Mesenteric fat pad (tissue), 1 donor: ENCODE measurements at places on chromosomes 5 and 9. TPM values are rescaled to one million over a fixed set of nuclear protein-coding genes. Genes with fewer than 3 reads are reported as not detected.
A peak's percentile ranks its signal among the peaks of the same experiment; 100 is the strongest.

C9orf153 gene
- 0.55 TPM for total RNA-seq

GRCh38 chr9:16335788-16336580 is 534.5 kb downstream of the BNC2 start:
- DNase-seq, result no peak

DNA sequence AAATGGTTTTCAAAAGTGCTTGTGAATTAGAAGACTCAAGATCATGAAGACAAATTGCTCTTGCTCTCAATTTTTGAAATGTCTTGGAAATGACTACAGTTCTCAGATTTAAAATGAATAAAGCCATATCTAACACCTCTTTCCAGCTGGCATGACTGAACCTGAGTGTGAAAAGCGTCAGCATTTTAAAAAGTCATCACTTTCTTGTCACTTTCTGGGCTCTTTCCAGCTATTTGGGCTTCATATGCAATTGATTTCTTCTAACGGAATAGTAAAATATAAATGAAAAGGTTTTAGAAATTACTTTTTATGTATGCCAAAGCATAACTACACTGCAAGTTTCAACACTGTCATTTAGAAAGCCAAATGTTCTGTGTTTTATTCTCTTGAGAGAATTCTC is 2.3 kb downstream of the GPR21 start:
- DNase-seq, result no peak

DNA sequence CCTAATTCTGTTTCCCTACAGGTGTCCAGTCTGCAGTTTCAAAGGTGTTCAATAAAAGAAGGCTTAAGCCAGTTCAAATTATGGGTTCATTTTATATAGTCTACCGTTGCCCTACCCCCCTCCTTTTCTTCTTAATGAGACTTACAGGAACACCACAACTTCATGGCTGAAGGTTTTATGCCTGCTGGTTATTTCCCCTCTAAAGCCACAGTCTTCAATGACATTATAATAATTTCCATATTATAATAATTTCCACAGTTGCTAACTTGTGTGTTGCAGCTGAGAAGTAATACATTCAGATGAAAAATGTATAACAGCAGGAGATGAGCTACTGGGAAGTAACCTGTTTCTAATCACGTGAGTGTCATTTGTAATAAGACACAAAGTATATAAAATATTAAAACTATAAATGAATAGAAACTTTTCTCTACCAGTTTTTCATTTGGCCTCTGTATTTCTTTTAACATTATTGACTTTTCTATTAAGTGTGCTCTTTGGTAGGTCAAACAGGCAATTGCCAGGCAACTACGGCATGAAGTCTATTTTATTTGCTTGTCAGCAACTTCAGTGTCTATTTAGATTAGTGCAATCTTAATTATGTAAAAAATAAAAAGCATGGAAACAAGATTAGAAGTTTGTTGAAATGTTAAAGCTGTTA is 120.5 kb upstream of the HMHB1 start:
- DNase-seq, result no peak

DNA sequence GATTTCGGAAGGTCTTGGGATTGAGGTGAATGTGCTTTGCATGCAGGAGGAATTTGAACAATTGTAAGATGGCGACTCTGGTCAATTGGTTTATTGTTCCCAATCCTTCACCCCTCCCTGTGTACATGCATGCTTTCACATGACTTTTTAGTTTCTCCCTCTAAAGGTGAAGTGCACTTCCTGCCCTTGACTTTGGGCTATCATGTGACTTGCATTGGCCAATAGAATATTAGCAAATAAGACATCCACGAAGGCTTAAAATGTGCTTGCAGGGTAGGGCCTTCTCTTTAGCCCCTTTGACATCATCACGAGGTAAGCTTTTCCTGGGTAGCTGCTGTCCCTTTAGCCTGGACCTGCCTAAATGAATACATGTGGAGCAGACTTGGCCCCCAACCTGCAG is 8.1 kb upstream of the ZBTB43 start:
- peak; percentile 14 for DNase-seq

EIF4EBP3 gene
- 22.5 TPM for total RNA-seq

DNA sequence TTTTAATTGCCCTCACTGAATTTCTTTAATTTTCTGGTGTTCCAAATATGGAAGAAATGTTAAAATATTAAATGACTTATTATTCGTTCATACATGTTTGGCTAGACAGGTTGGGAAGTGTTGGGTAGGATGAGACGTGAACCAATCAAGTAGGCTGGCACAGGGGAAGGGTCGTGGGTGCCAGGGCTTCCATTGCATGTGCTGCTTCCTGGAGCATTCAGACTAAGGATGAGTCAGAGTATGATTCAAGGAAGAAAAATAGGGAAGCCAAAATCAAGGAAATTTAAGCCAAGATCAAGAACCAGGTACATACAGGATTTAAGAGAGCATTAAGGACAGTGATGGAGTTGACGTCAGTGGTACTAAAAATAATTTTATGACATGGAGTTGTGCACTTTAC is 2068.0 kb downstream of the MAT2B start:
- no peak for DNase-seq

- DNase-seq, result no peak
These were observed 17.9 kb downstream of the HSD17B4 start for GRCh38 chr5:119470105-119470763.

GRCh38 chr5:177472460-177473442 is 683 bp downstream of the DBN1 start:
- no peak for DNase-seq

DNA sequence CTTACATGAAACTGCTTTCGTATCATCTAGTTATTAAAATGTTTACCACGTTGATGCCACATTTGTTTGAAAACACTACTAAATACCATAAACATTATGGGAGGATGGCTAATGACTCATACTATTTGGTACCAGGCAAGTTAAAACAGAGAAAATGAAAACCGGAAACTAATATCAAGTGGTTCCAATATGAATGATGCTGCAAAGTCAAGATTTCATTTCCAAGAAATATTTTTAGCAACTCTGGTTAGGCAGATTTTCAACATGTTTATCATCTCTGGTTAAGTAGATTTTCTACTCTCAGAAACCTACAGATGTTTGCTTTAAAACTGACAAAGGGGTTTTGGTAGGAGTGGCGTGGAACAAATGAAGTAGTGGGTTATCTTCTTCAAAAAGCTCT is 4.9 kb upstream of the F2R start:
- no peak for DNase-seq

- DNase-seq, result no peak
These were observed 33.5 kb downstream of the AUH start for GRCh38 chr9:91328186-91328585.

- DNase-seq, result no peak
These were observed 8.8 kb downstream of the CSNK1G3 start for GRCh38 chr5:123520677-123521247.

DNA sequence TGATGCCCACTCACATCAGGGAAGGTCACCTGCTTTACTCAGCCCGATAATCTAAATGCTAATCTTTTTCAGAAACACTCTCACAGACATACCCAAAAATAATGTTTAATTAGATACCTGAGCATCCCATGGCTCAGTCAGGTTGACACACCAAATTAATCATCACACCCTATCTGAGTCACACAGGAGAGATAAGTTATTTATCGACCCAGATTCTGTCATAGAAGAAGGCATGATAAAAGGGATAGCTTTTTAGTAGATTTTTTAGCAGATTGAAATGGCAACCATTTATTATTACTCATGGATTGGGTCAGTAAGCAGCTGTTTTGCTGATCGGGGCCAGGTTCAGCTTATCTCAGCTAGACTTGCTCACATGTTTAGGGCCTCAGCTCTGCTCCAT is 97.8 kb upstream of the TYRP1 start:
- no peak for DNase-seq

DNA sequence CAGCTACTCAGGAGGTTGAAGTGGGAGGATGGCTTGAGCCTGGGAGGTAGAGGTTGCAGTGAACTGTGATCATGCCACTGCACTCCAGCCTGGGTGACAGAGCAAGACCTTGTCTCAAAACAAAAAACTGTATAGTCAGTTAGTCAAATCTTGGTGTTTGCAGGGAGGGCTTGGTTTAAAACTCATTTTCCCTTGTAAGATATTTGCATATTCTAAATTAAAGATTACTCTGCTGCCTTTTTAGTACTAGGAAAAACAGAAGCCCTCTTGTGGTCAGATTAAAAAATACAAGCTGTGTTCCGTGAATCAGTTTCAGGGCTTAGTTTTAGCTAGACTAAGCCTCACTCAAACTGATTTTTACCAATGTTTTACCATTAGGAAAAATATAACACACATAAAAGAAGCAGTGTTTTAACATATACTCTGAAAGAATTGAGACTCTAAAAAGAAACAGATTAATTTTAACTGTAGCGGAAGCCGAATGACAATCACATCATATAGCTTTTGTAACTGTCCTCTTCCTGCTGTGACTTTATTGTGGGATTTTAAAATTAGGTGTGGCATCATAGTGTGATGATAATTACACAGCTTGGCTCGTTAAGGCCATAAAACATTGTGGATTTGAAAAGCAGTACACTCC is 84.9 kb upstream of the BASP1 start:
- DNase-seq, result no peak

HTR4 gene
- total RNA-seq, result 0.16 TPM

SERINC5 gene
- total RNA-seq, result 40.7 TPM

CNTRL gene
- total RNA-seq, result 12.7 TPM

DNA sequence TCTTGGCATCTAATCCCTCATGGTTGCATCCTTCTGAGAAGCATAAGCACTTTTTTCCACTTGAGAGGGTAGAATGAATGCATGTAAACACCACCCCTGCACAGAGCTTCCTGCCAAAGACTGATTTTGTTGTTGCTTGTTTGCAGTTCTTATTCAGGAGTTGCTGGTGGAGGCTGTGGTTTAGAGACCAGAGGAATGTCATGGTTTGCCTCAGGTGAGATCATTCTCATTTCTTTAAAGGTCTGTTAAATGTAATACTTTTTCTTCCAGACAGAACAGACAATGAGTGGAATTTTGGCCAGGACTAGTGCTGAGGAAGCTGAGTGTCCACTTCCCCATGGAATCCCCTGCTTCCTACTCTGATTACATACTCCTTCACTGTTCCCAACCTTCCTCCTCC is 3.2 kb upstream of the TNC start:
- no peak for DNase-seq

DNA sequence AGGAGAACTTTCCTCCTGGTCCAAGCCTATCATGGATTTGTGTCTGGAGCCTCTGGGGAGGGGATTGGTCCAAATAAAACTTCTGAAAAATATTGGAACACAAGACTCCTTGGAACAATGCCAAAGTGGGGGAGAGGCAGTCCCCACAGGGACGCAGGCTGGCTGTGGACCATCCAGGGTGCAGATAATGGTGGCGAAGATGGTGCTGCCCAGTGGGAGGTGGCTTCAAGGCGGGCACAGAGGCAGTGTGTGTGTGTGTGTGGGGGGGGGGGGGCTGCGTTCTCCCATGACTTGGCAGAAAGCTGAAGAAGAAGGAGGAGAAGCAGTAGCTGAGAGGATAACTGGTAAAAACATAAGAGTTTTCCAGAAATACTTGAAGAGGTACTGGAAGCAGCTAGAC is 186.4 kb downstream of the MELK start:
- no peak for DNase-seq

DNA sequence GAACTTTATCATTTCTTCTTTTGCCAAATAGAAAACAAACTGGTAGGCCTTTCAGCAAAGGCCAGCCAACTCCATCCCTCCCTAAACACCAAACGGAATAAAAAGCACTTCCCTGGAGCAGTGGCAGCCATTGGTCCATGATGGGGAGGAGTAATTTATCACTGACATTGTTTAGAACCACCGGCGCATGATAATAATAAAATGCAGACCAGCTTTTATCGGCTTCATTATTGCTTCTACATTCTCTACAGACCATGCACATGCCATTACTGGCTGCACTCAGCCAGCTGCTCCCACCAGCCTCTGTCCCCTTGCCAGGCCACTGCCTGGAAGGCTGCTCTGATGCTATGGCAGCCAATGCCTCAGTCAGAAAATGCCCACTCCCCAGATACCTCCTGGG is 45.9 kb downstream of the ABCA1 start:
- no peak for DNase-seq

GRCh38 chr5:132812781-132813598 is at the start of gene SOWAHA:
TSS of gene SOWAHA (plus strand) at chr5:132813302. CDS start at chr5:132813622, 320 bp downstream.
- no peak for DNase-seq

GRCh38 chr5:80357671-80358070 is 37.9 kb downstream of the SPZ1 start:
- no peak for DNase-seq

ZFP62 gene
- 9.1 TPM for total RNA-seq

HARS1 gene
- 50.7 TPM for total RNA-seq

DNA sequence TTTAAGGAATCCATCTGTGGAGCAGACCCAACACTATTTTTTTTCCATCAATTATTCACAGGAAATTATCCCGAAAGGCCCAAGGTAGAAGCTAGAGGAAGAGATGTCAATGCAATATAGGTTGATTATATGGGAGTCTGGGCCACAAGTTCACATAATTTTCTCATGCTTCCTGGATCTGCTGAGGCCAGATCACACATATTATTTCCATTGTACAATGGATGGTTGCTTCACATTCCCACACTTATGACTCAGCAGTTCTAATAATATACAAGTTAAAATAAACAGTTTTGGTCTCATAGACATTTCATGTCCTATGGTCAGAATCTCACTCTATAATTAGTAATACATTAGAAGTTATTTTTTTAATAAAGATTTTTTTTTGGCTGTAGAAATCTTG is 66.0 kb upstream of the PTPRD start:
- DNase-seq, result no peak

GRCh38 chr5:143166661-143167420 is 236.6 kb downstream of the NR3C1 start:
- no peak for DNase-seq

GRCh38 chr5:131068076-131068475 is 97.0 kb downstream of the HINT1 start:
- no peak for DNase-seq
